A549 (cell line): ENCODE measurements at places on chromosomes 2 and 18.
A peak's percentile ranks its signal among the peaks of the same experiment; 100 is the strongest.

GRCh38 chr2:191530618-191531017 is 147.3 kb upstream of the NABP1 start:
- DNase-seq: no peak

DNA sequence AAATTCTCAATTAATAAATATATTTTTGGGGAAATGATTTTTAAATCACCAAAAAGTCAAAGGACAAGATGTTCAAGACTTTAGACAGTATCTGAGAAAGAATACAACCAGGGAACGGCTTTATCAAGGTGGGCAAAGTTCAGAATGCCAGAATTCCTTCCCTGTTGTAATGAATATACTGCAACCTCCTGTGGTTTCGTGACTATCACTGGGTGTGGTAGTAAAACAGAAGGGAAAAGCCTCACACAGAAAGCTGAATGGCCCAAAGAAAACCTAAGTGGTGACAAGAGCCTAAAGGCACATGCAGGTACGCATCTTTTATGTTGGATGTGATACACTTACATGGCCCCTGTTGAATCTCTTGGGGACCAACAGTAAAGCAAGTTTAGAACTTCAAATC is 37.1 kb downstream of the MBD2 start:
- no peak for DNase-seq

- no peak for DNase-seq
Observed at GRCh38 chr2:145412155-145412554, 892.2 kb upstream of the ZEB2 start.

DNA sequence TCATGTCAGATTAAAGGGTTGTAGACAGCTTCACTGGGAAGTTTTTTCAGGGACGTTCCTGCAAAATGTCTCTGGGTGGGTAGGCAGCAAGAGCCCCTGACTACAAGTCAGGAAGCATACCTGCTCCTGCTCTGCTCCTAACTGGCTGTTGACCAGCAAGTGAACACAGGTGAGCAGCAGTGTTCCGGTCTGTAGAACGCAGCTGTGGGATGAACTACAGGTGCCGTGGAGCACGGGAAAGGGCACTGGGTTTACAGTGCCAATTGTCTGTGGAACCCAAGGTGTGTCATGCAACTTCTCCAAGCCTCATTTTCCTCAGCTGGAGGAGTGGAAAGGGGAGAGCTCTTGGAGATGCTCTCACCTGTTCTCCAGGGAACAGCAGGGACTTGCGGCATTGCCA is 6.6 kb downstream of the ASB18 start:
- no peak for DNase-seq

DNA sequence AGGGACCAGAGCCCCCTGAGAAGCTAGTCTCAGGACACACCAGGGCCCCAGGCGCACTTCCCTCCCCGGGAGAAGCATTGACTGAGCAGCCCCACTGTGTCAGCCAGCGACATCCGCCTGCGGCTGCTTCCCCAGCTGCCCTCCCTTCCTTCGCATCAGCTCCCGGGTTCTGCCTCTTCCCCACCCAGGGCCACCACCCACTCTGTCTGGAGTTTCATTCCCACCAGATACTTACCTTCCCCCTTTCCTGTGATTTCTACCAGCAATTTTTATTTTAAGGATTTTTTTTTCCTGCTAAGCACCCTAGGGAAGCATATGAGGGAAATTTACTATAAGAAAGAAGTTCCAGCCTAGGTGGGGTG is 99.2 kb downstream of the SMAD7 start:
- no peak for DNase-seq

- DNase-seq: no peak
Observed at GRCh38 chr2:60507211-60507965, 46.1 kb downstream of the BCL11A start.

DNA sequence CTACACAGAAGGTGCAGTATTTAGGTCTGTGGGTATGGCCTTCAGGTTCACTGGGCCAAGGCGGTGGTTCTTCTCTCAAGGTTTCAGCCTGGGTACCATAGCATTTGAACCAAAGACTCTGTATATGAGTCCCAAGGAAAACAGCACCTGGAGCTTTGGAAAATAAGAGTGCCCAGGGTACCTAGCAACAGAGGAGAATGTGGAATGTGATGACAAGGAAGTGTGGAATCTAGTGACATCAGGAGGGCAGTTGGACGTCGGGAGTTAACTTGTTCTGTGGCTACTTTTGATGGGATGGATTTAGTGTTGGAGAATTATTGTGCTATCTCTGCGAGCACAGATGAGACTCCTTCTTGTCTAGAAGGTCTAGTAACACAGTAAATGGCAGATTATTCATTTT is 201.2 kb downstream of the NOL4 start:
- DNase-seq: no peak

GRCh38 chr2:26772064-26773001 is 8.2 kb downstream of the SLC35F6 start:
- no peak for DNase-seq

GRCh38 chr18:37844209-37844970 is 278.8 kb upstream of the CELF4 start:
- DNase-seq: no peak

- DNase-seq: no peak
Observed at GRCh38 chr2:77434880-77435279, 87.3 kb downstream of the LRRTM4 start.

- no peak for DNase-seq
Observed at GRCh38 chr2:239420082-239420481, 19.3 kb upstream of the HDAC4 start.

DNA sequence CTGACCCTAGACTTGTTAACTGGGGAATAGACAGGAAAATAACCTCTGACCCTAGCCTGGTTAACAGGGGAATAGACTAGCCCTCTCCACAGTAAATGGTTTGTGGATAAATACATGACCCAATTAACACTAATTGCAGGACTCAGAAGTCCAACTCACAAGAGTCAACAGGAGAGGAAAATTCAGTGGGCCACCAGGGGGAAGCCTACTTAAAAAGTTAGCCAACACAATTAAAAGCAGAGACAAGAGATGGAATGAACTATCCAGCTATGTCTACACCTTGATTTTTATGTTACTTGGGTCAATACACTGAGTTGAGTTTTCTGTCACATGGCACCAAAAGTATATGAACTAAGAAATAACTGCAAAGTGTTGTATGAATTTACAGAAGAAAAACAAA is 158.8 kb upstream of the SLC39A10 start:
- DNase-seq: peak; percentile 33

GRCh38 chr2:26816893-26817292 is 31.0 kb downstream of the CENPA start:
- DNase-seq: no peak

DNA sequence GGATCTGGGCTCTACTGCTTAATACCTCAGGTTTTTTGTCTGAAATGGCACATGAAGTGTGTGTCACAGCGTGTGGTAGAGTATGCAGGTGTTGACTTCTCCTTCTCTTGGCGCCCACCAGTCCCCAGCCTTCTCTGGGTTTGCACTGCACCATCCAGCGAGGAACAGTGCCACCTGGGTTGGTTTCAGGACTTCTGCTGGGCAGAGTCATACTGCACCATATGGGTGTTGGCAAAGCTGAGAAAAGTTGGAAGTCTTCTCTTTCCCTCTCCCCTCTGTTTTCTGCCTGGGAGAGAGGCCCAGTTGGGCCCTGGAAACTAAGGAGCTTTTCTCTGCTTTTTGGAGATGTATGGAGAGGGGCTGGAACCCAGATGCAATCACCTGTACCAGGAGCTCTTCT is 43.8 kb downstream of the TMEM185B start:
- no peak for DNase-seq

- no peak for DNase-seq
Observed at GRCh38 chr18:33010149-33010548, 237.3 kb upstream of the KLHL14 start.

DNA sequence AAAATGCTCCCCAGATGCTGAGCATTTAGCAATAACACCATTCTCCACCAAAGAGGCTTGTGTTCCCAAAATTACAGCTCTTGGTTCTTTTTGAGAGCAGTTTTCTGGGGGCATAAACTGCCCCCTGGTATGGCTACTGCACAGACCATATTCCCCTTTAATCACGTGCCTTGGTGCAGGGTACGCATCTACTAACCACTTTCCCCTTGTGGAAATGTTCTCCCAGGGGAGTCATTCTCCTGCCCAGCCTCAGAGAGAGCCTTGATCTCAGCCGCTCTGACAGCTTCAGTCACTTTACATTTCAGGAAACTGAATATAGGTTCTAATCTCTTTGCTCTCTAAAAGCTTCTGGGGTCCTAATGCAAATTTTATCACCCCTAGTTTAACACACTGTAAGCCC is 44.7 kb upstream of the EML6 start:
- DNase-seq: no peak

DNA sequence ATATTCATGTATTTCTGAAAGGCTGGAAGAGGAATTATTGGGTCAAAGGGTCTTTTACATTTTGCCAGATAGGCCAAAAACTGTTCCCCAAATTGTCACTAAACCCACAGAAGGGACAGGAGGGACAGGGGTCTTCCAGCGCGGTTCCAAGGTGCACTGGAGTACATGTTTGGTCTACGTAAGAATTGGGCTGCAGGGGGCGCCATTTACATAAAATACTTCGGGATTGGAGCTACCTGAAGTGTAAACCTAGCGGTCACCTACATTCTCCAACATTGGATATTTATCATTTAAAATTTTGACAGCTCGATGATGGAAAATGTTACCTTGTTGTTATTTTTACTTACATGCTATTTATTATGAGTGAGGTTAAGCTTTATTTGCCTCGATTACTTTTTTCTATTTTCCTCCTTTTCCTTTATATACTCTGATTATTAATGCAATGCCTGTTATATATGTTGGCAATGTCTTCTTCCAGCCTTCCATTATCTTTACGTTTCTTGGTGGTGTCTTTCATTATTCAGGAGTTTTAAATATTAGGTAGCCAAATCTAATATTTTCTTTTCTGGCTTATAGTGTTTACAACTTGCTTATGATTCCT is 43.0 kb upstream of the RAB6C start:
- no peak for DNase-seq

DNA sequence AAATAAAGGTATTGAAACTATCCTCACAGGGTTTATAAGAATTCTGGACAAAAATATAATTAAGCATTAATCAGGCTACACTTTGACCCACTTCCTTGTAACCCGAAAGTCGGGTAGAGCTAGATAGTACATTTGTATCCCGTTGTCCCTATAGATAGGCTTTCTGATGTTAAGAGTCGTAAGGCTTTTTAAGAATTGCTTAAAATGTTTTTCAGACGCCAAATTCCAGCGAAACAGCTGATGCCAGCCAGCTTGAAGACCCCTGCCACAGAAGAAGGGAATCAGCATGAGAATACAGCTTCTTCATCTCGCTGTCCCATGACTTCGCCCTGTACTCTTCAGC is 962 bp upstream of the GPR155 start:
- no peak for DNase-seq

DNA sequence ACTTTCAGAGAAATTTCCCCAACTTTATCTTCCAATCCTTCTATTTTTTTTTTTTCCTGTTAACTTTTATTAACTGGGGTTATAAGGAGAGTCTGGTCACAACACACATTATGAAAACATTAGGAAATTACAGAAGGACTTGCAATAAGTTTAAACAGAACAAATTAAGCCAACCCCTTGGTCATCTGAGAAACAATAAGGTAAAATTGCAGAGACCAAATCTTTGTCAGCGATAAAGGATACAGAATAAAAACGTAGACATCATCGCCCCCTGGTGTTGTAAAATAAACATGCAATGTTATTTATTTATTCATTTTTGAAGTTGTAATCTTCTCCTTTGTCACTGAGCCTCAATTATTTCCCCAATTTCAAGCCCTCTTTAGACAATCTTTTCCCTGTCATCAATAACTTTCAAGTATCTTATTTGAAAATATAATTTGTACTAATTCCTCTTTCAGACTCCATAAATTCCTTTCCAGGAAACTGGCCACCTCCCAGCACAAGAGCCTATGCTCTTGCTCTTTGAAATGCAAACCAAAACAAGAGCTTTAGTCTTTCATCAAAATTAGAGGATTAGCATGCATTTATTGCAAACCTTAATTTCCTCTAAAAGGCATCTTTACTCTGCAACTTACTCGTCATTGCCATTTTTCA is 19.5 kb downstream of the G6PC2 start:
- DNase-seq: peak; percentile 41

- no peak for DNase-seq
Observed at GRCh38 chr2:134217924-134218323, 35.9 kb upstream of the MGAT5 start.

GRCh38 chr18:616380-616995 is 19.7 kb downstream of the CLUL1 start:
- DNase-seq: peak; percentile 47

- no peak for DNase-seq
Observed at GRCh38 chr2:168718622-168719021, 83.8 kb upstream of the NOSTRIN start.

GRCh38 chr2:230007931-230008707 is 60.6 kb downstream of the SLC16A14 start:
- DNase-seq: peak; percentile 66

DNA sequence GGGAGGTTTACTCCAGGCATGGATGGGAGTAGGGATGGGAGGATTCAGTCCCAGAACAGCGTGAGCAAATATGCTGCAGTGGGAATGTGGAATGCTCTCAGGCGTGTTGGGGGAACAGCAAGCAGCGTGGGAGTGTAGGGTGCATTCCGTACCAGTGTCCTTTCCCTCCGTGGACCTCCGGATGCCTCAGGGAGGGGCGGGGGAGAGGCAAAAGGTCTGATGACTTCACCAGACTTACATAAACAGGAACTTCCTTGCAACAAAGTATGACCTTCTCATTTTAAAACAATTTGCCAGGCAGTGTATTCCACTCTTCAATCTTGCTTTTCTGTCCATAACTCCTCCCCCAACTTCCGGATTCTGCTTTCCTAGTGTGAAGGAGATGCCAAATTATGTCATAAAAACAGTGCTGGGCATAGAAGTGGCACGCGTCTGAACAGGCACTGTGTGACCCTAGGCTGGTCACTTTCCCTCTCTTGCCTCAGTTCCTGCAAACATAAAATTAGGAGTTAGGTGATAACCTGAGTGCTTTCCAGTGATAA is 36.9 kb downstream of the RPL37A start:
- no peak for DNase-seq

- DNase-seq: no peak
Observed at GRCh38 chr2:16148632-16149348, 208.4 kb downstream of the MYCN start.

DNA sequence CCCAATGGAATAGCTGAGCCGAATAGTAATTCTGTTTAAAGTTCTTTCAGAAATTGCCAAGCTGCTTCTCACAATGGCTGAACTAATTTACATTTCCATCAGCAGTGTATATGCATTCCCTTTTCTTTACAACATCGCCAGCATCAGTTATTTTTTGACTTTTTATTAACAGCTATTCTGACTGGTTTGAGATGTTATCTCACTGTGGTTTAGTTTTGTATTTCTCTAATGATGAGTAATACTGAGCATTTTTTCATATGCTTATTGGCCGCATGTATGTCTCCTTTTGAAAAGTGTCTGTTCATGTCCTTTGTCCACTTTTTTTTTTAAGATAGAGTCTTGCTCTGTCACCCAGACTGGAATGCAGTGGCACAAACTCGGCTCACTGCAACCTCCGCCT is 100.7 kb downstream of the C2orf74 start:
- no peak for DNase-seq

GRCh38 chr2:138979131-138979785 is 199.1 kb upstream of the NXPH2 start:
- no peak for DNase-seq

GRCh38 chr2:149536649-149537048 is 50.9 kb downstream of the MMADHC start:
- DNase-seq: no peak
